ENCODE measurements at places on chromosomes 12 and 14.

GRCh38 chr14:23572836-23573235 lies 5.2 kb upstream of the AP1G2 start:
- DNase-seq: no peak

DNA sequence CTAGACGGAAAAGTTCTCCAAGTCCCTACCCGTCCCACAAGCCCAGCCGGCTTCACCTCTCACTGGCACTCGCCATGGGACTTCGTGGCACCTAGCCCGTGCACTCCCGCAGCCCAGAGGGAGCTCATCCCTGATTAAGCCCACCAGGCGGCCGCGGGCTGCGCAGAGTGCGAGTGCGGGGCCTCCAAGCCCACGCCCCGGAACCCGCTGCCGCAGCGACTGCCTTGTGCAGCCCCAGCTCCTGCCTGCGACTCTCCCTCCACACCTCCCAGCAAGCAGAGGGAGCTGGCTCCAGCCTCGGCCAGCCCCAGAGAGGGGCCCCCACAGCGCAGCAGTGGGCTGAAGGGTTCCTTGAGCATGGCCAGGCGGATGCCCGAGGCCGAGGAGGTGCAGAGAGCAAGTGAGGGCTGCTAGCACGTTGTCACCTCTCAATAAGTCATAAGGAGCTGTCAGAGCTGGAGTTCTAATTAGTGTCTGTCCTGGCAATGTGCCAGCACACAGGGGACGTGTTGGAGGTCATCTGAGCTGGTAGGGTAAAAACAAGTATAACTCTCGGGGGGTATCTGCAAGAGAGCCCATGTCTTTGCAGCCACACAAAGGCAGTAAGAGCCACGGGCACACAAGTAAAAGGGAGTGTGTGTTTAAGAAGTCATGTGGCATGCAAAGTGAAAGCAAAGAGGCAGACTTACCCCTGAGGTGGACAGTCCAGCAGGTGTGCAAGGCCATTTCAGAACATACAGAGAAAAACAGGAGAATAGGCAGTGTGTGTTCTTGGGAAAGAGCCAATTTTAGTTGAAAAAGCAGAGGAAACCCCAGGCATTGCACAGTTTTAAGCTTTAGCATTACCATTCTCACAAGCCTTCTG lies 27.1 kb upstream of the TMTC2 start:
- no peak for DNase-seq

DNA sequence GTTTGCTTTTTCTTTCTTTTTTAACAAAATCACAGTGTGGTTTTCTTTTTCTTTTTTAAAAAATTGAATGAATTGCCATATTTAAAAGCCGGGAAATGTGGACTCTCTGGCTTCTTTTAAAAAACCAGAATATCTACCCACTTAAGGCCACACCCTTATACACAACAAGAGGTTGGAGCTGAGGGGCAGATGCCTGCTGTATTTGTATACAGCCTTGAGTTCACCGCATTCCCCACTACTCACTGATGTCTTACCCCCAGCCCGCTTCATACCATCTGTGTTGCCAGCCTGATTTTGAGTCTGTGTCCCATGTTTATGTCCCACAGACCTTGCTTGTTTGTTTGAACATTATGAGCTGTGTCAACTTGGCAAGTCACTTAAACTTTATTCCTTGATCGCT lies 14.3 kb downstream of the JDP2 start:
- DNase-seq: no peak

DNA sequence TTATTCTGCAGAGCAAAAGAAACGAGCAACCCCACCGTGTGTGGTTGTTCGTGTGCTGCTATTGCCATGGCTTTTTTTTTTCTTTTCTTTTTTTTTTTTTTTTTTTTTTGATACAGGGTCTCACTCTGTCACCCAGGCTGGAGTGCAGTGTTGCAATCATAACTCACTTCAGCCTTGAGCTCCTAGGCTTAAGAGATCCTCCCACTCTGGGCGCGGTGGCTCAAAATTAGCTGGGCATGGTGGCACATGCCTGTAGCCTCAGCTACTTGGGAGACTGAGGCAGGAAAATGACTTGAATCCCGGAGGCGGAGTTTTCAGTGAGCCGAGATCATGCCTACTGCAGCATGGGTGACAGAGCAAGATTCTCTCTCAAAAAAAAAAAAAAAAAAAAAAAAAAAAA lies 144.2 kb downstream of the ESR2 start:
- DNase-seq: no peak

GRCh38 chr14:106277503-106277902 lies 751.1 kb downstream of the TMEM121 start:
- no peak for DNase-seq

GRCh38 chr12:128806573-128806972 lies 17.2 kb downstream of the SLC15A4 start:
- no peak for DNase-seq

DNA sequence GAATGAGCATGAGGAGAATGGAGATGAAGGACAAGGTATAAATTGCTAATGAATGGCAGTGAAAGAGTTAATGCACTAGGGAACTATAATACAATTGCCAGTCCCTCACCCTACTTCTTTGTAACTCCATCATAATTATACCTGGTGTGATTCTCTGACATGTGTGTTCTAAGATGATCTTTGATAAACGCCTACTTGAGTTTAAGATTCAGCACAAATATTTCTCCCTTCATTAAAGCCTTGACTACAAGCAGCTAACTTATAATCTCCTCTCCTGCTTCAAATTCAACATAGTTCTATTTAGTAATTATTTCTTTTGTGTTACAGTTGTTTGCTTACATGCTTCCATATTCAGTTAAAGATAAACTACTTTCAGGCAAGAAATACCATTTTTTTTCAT lies 9.7 kb upstream of the CLEC2A start:
- no peak for DNase-seq

GRCh38 chr12:53676656-53677015 lies 753 bp upstream of the ATP5MC2 start:
- DNase-seq: peak; percentile 16

DNA sequence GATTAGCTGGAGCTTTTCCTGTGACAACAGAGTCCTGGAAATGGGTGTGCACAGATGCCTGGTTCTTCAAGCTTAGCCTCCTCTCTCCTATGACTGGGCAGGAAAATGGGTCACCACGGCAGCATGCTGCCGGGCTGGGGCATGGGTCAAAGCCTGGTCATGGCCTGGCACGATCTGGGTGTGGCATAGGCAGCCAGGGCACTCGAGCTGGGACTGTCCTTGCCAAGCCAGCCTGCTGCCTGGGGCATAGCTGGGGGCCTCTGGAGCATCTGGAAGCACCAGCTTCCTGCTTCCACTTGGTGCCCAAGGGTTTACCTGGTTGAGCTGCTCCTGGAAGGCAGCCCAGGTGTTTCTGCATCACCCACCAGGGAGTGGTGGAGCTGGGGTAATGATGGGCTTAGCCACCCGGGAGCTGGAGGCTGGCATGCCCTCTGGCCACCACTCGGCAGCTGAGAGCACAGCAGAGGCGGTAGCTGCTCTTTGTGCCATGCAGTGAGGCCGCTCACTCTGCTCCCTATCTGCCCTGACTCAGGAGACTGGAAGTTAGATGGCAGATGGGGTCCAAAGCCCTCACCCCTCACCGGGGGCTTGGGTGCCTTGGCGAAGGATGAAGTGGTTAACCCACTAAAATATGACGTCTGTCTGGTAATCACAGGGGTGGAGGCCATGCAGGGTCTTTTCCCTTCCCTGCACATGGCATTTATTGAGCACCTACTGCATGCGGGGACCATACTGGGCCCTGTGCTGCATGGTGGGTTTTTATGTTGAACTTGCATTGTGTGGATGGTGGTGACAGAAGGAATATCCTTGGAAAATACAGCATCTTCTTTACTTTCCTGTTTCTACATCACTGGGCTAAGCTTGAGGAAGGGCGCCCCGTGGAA lies 1.7 kb downstream of the OTUB2 start:
- no peak for DNase-seq

- DNase-seq: no peak
Measured at GRCh38 chr12:26770239-26771070, 62.5 kb downstream of the ITPR2 start.

GRCh38 chr12:105573574-105573973 lies 243.1 kb downstream of the C12orf75 start:
- no peak for DNase-seq

DNA sequence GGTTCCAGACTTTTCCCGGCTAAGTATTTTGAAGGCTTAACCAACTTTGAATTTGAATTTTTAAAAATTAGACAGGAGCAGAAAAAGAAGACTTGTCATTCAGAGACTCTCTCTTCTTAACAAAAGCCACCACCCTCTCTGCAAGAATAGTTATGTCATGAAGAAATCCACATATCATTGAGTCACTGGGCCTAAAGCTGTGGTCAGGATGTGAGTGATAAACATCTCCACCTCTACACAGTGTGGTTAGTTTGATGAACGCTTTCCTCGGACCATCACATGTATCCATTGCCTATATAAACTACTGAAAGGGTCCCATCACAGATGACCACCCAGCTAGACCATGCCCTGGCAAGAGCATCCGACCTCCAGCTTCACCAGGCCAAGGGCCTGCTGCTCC lies 226.1 kb downstream of the KSR2 start:
- no peak for DNase-seq

GRCh38 chr12:49533331-49533730 lies 5.5 kb upstream of the KCNH3 start:
- no peak for DNase-seq

- DNase-seq: no peak
Measured at GRCh38 chr12:76802060-76802459, 38.1 kb downstream of the ZDHHC17 start.

- DNase-seq: no peak
Measured at GRCh38 chr12:101305226-101305779, 25.4 kb downstream of the UTP20 start.

- DNase-seq: no peak
Measured at GRCh38 chr12:116709768-116710167, 28.1 kb downstream of the SPRING1 start.

DNA sequence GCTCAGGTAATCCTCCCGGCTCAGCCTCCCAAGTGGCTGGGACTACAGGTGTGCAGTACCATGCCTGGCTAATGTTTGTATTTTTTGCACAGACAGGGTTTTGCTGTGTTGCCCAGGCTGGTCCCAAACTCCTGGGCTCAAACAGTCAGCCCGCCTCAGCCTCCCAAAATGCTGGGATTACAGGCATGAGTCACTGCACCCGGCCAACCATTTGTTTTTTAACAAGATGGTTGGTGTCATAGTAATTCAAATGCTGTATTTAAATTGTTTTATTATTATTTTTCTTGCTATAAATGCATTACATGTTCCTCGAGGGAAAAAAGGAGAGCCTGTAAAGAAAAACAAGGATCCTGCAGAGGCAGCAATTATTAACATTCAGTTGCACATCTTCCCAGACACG lies 83.9 kb downstream of the EP400 start:
- no peak for DNase-seq

DNA sequence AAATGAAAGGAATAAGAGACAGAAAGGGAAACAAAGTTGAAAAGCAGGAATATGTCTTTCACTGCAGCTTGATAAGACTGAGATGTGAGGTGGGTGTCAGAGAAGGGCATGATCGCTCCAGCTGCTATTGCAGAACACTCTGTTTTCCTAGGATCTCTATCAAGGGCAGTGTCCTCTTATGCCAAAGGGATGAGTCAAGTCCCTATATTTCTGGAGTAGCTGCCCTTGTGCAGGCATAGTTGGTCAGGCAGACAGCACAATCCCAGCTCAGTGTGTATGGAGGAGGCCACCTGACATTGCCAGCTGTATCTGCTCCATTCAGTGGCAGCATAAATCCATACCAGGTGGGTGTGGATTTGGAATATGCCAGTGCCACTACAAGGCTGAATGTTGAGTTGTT lies 101.6 kb downstream of the DAD1 start:
- DNase-seq: no peak

DNA sequence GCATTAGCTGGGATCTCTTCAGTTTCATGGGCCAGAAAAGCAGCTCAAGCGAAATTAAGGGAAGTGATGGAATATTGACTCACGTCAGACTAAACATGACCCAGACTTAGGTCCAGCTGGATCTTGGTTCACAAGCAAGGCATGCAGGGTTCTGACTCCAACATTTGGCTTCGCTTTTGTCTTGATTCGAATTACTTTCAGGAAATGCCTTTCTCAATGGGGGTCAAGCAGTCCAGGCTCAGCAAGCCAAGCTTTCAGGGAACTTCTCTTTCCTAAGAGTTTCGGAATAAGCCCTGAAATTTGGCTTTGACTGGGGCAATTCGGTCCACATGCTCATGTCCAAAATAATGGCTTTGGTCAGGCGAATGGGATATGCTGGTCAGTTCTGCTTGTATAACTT lies 678.7 kb upstream of the TMEM132C start:
- no peak for DNase-seq

- no peak for DNase-seq
Measured at GRCh38 chr12:5872745-5873144, 72.3 kb downstream of the ANO2 start.

GRCh38 chr12:105239304-105239703 lies 3.3 kb upstream of the APPL2 start:
- DNase-seq: no peak

GRCh38 chr12:61213646-61214045 lies 1046.6 kb upstream of the USP15 start:
- no peak for DNase-seq

- no peak for DNase-seq
Measured at GRCh38 chr14:48874711-48875110, 711.5 kb downstream of the RPS29 start.

- DNase-seq: no peak
Measured at GRCh38 chr14:30005114-30005808, 77.6 kb upstream of the PRKD1 start.

GRCh38 chr14:34067587-34067986 lies 116.7 kb upstream of the EGLN3 start:
- no peak for DNase-seq

GRCh38 chr12:89236237-89236636 lies 116.1 kb downstream of the DUSP6 start:
- DNase-seq: no peak

GRCh38 chr12:94186278-94187241 lies 38.2 kb downstream of the PLXNC1 start:
- DNase-seq: no peak

Measured in stimulated activated CD4-positive, alpha-beta T cell treated with anti-CD3 and anti-CD28 coated beads, TNF-alpha, amount 100 ng/mL, for 24 hours (primary cell).